MM.1S (cell line): ENCODE measurements at places on chromosomes 1 and 21.

- DNase-seq, result no peak
Measured at GRCh38 chr21:46189213-46189958, 5.1 kb upstream of the SPATC1L start.

DNA sequence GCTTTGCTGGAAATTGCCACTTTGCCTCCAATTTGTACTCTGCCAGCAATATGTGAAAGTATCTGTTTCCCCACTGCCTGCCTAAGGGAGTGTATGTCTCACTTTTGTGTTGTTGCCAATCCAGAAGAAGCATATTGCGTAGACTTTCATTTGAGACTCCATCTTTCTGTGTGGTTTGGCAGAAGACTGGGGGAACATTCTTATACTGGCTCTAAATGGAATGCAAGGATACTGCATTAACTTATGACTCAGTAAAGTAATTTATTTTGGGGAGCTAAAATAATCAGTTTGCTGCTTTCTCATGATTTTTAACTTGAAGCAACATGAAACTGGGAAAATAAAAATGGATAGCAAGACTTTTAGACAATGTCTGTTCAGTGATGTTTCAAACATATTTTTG lies 107.7 kb upstream of the TMPRSS2 start:
- no peak for DNase-seq

DNA sequence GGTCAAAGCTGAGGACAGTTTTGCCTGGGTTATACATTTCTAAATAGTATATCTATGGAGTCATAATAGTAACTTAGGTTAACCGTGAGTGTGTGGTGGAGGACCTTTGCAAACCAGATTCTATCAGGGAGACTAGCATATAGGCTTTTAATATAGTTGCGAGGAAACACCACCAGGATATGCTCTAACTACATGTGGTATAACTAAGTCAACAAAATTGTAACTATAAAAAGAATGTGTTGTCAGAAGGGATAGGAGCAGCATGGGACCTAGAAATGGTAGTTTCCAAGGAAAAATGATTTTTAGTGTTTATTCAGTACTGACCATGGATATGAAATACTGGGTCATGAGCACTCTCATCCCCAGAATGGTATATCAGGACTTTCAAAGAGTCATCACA lies 338.1 kb downstream of the TGFB2 start:
- DNase-seq, result no peak

DNA sequence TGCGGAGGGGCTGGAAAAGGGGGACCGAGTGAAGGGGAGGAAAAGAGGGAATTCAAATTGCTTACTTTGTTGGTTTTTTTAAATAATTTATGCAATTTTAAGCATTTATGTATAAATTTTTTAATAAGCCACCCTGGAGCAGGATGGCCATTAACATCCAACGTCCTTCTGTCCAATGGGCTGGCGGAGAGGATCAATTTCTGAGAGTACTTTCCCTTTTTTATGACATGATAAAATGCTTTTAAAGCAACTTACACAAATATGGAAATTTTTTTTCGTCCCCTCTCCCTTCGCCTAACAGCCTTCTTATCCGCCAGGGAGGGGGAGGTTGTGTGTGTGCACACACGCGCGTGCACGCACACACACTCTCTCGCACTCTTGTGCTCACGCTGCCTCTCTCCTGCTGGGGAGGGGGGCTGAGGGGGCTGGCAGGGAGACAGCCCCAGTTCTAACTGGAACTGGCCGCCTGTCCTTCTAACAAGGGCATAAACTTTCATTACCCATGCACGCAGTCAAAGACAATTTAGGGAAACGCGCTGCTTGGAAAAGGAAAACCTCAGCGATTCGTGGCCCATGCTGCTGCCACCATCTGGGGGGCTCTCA lies 123.2 kb downstream of the CASZ1 start:
- DNase-seq, result no peak

DNA sequence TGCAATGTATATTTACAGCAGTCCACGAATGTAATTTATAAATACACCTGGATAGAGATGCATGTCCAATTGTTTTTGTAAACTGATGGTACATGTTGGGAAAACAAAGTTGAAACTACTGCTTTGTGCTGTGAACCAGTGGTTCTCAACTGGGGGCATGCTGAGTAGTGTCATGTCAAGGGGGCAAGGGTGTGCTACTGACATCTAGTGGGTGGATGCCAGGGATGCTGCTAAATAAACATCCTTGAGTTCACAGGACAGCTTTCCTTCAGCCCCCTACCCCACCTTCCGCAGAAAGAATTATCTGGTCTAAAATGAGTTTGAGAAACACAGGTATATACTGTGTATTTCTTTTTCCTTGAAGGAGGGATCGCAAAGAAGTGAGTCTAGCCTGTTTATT lies 95.9 kb downstream of the RASAL2 start:
- DNase-seq, result peak; percentile 58

- DNase-seq, result no peak
Measured at GRCh38 chr1:157277281-157277680, 139.1 kb upstream of the ETV3 start.

DNA sequence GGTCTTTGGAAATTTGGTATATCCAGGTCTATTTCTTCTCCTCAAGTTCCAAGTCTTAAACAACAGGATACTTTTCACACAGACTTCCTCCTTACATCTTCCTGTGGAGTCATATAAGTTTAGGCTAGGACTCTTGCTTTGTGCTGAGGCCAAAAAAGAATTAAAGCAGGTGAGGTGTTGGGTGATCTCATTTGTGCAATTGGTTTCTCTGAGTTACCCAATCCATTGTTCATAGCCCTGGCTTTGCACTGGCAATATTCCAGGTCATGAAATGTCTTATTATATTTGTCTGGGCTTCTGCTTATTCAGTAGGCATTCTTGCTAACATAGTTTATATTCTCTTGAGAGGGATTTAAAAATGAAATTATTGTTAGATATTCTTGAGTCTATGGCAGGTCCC lies 14.1 kb upstream of the KIAA0040 start:
- no peak for DNase-seq

- no peak for DNase-seq
Measured at GRCh38 chr1:5620418-5620817, 371.8 kb downstream of the NPHP4 start.

GRCh38 chr1:4086921-4087320 lies 186.8 kb upstream of the C1orf174 start:
- DNase-seq, result no peak

- no peak for DNase-seq
Measured at GRCh38 chr1:30810416-30811080, 53.0 kb upstream of the LAPTM5 start.

DNA sequence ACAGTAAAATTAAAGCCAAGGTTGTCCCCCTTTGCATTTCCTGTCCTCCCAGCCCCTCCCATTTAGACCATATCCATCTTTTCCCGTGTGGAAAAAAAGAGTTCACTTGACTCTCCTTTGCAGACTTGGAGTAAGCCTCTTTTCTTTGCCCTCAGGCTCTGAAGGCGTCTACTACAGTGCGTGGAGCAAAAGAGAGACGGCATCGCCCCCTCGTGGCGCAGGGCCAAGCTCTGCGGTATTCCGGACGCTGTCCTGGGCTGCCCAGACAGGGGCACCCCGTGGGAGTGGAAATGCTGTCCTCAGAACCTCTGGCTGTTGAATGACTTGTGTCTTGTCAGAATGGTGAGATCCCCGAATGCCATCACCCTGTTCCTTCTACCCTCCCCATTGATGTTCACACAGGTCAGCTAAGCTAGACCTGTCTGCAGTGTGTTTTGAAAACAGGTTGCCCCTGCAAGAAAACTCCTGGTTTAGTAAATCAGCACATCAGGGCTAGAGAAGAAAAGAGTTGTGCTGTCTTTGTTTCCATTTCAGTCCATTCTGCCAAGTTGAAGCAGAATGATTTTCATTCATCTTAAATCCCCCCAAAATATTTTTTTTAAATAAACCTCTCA lies 12.3 kb upstream of the GJA8 start:
- peak; percentile 80 for DNase-seq

DNA sequence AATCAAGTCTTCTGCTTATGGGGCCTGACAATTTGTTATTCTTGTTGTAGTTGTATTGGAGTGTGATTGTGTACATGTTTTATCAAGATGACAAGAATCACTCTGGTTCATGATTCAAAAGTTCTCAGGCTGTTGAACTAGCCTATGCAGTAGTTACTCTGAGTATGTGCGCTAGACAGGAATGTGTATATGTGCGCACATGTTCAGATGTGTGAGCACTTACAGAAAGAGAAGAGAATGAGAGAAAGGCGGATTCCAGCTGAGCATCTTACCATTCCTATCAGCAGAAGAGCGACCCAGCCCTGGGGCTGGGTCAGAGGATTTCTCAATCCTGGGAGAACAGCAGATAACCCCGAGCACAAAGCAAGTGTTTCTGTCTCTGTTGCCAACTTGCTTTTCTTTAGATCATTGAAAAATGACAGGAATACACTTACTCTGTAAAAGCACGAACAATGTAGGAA lies 110.8 kb upstream of the HOOK1 start:
- DNase-seq, result no peak

DNA sequence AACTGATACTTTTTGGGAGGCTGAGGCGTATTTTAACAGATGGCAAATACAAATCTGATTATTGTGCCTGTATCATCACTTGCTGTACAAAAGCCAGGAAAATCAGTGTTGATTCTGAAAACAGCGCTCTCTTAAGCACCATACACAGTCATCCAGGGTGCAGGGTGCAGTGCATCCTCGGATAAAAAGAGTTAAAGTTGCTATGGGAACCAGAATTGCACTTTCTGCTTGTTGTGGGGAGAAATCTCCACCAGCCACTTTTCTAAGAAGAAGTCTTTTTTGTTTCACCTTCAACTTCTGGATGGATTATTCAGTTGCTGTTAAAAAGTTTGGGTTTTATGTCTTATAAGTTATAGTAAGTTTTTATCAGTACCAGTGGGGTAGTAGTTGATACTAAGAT lies 3.8 kb downstream of the LAMC1 start:
- DNase-seq, result no peak

- no peak for DNase-seq
Measured at GRCh38 chr1:209742409-209743144, 13.3 kb upstream of the TRAF3IP3 start.

- DNase-seq, result no peak
Measured at GRCh38 chr1:217494767-217495166, 136.1 kb downstream of the GPATCH2 start.

GRCh38 chr21:17660862-17661261 lies 48.2 kb upstream of the BTG3 start:
- DNase-seq, result no peak

- peak; percentile 90 for DNase-seq
Measured at GRCh38 chr1:81554108-81554507, 246.6 kb upstream of the ADGRL2 start.

- no peak for DNase-seq
Measured at GRCh38 chr1:8351693-8352470, 34.0 kb downstream of the SLC45A1 start.
